Central memory CD4-positive, alpha-beta T cell (primary cell): ENCODE measurements at places on chromosomes 6 and 20.
A peak's percentile ranks its signal among the peaks of the same experiment; 100 is the strongest.

GRCh38 chr20:6502219-6502618 lies 265.3 kb upstream of the BMP2 start:
- DNase-seq: no peak

- no peak for DNase-seq
Observed at GRCh38 chr20:62183426-62184142, 756 bp downstream of the MTG2 start.

- no peak for DNase-seq
Observed at GRCh38 chr20:40955326-40955725, 73.3 kb upstream of the TOP1 start.

DNA sequence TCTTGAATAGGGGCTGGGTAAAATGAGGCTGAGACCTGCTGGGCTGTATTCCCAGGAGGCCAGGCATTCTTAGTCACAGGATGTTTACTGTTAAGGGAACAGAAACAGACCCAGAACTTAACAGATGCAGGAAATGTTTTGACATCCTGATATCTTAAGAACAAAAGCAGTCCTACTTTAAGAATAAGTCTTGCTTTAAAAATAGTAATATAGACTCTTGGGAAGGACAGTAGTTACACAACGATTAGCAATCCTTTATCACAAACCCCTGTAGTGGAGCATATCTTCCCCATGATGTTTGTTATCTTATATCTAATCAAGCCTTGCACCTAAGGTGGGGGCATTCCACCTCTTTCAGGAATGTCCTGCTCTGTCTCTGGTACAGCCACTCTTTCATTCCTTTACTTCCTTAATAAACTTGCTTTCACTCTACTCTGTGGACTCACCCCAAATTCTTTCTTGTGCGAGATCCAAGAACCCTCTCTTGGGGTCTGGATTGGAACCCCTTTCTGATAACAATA lies 493.7 kb upstream of the SULF2 start:
- DNase-seq: no peak

GRCh38 chr6:138465007-138465645 lies 34.2 kb downstream of the NHSL1 start:
- DNase-seq: no peak

- peak; percentile 64 for DNase-seq
Observed at GRCh38 chr6:106194949-106195921, 109.1 kb downstream of the PRDM1 start.

- no peak for DNase-seq
Observed at GRCh38 chr20:50138120-50138478, 15.4 kb downstream of the PEDS1 start.

GRCh38 chr6:73515204-73515655 lies 5.6 kb downstream of the EEF1A1 start:
- no peak for DNase-seq
